Activated CD8-positive, alpha-beta memory T cell treated with anti-CD3 and anti-CD28 coated beads, Interleukin-2, amount 50 U/mL, for 4 hours (primary cell): ENCODE measurements at places on chromosomes 7 and 10.

DNA sequence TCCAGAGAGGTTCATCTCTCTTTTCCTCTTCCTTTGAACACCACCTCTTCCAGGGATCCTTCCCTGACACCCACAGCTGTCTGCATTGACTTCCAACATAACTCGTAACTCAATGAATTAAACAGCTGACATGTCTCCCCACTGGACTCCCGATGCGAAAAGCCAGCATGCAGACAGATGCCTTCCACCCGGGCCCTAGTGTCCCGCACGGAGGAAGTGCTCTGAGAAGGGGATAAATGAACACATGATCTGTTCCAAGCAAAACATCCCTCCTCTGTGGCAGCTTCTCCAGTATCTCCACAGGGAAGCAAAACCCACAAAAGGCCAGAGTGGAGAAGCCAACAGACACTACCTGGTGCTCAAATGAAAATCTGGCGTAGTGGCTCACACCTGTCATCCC, 28.3 kb downstream of the OGDHL start:
- no peak for DNase-seq

GRCh38 chr7:28784171-28784902, 173.8 kb downstream of the TRIL start:
- no peak for DNase-seq

GRCh38 chr10:79184657-79185056, 115.9 kb downstream of the ZMIZ1 start:
- DNase-seq, result no peak

DNA sequence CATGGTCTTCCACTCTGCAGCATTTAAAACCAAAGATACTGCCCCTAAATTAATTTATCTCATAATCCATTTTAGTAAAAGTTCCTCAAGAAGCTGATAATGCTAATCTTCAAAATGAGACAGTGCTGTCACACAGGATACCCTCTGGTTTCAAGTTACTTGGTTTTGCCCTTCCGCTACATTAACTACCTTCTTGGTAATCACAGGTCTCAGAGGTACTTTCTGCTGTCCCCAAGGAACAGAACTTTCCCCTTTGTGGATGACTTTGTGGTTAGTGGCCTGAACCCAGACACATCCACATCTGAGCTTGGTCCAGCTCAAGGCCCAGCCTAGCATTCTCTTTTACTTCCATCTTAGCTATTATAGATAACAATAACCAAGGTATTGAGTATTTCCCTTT, 88.8 kb upstream of the TMEM26 start:
- no peak for DNase-seq

DNA sequence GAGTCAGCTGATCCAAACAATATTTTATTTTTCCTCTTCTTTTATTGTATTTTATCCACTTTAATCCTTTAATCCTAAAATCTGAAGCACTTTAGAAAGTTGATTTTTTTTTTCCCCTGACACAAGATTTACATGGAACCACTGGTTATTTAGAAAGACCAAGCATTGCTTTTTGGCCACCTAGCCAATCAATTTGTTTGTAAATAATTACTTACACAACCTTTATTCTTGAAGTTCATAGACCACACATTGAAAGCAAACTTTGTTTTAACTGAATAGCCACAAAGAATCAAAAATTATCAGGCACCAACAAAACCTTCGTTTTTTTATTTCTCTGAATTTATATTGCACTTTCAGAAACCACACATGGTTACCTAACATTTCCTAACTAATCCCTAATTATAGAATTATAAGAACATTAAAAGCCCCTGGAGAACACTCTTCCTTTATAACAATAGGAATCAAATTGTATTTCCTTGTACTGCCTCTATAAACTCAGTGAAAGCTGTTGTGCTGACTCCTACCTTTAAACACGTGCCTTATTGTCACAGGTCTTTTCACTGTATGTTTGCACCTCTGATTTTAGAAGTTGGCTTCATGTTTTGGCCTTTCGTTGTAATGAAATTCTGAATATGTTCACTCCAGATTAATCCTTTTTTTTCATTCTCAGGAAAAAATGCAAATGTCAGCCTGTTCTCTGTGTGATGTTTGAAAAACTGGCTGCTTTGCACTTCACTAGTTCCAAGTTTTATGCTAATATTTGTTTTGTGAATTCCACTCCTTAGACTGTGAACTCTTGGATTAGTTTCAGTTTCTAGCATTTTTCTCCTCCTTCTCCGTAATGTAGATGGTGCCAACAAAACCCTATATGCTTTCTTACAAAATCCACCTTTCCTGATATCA, 1511.9 kb downstream of the REEP3 start:
- DNase-seq, result no peak

GRCh38 chr10:131775433-131775832, 125.4 kb upstream of the PPP2R2D start:
- no peak for DNase-seq

GRCh38 chr7:36422072-36422471, 32.4 kb downstream of the ANLN start:
- no peak for DNase-seq

- DNase-seq, result no peak
These were observed 117.5 kb upstream of the LAMB4 start for GRCh38 chr7:108247614-108248013.

GRCh38 chr10:47081264-47081663, 170.0 kb downstream of the PTPN20 start:
- DNase-seq, result no peak

- no peak for DNase-seq
These were observed 111.8 kb downstream of the OAT start for GRCh38 chr10:124306922-124307371.

GRCh38 chr7:17772581-17773288, 167.6 kb downstream of the SNX13 start:
- no peak for DNase-seq
